Eye (tissue), 1 donor: ENCODE measurements at places on chromosomes 2 and 18.
A peak's percentile ranks its signal among the peaks of the same experiment; 100 is the strongest.

GRCh38 chr2:144519934-144520731, at the start of gene ZEB2:
ZEB2 (minus strand) TSS chr2:144520119; CDS start chr2:144517350, 2,769 bp downstream.
- peak; percentile 96 for DNase-seq

DNA sequence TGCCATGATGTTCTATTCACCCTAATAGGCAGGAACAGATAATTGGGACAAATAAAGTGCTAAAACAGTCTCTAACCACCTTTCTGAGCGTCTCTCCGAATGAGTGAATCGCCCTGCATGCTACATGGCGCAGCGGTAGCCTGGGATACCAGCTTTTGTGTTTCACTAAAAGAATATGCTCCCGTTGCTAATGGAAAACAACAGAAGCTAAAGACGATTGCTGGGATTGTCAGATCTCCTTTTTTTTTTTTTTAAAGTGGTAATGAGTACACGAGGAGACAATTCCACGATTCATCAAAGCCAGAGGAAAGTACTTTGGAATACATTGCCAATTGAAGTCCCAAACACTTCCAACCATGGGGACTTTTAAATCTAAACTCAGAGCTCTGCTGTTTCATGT, 1815.3 kb upstream of the CELF4 start:
- DNase-seq: peak; percentile 76

GRCh38 chr2:223076573-223076972, 24.6 kb downstream of the KCNE4 start:
- DNase-seq: no peak

GRCh38 chr18:5914951-5915350, 19.6 kb upstream of the TMEM200C start:
- DNase-seq: no peak

DNA sequence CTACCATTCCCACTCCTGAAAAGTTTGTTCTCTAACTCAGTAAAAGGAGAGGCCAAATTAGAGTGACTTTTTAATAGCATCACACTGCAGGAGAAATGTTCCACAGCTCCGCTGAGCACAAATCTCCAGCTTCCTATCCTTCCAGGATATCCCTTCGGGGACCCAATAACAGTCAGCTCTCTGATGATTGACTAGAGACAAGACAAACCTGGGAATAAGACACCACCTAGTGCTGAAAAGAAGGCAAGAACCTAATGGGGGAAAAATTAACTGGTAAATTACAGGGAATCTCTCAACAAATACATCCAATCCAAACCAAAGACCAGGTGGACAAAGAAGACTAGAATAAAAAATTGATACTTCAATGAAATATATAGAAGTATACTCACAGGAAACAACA, 977.1 kb upstream of the SOX11 start:
- no peak for DNase-seq

DNA sequence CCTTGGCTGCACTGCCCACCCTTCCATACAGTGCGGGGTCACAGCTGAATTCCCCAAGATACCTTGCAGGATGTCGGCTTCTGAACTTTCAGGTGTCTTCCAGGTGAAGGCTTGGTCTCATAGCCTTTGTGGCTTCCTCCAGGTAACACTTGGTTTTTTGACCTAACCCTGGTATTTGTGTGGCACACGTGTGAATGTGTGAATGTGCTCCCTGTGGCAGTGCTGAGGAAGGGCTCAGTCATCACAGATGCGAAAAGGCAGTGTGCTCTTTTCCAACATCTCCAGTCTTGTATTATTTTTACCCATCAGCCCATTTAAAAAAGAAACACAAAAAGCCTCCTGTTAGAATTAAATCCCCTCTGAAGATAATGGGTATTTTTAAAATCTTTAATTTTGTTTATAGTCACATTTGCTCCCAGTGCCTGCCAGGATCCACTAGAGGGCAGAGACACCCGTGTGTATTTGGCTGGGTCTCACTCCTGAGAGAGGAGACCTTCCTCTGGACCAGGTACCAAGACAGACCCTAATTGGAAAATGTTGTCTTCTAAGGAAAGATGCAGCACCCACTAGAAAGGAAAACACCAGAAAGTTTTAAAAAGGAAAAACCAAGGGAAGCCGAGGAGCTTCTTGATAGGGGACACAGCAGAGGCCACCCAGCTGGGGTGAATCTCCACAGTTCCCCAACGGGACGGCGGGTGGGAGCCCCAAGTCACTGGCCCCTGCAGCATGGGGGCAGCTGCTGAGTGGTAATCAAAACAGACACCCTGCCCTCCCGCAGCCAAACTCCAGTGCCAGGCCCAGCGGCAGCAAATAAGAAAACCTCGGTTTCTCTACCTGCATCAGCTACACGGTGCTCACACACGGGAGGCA, 27.7 kb downstream of the FAM110C start:
- peak; percentile 12 for DNase-seq

DNA sequence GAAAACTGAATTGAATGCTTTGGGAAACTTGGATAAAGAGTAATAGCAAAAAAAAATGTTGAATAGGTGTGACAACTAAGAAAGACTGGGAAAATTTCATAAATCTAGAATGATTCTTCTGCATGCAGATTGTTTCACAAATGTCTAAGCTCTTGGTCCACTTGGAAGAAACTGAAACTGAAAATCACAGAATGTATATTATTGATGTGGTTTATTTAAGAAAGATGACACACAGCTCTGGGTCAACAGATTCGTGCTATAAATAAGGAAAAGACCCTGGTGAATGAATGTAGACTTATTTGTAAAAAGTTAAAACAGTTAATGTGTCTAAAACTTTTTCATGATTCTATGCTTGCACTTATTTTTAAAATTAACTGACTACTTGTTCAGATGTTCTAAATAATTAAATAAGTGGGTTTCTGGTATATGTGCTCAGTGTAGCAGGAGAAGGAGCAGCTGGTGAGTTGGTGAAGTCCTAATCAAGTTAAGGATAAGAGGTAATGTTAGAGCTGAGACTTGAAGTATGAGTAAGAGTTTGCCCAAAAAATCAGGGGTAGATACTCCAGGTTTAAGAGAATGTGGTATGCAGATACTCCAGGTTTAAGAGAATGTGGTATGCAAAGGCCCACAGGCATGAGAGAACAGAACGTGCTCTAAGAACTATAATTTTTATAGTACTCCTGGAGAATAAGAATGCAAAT, 24.5 kb downstream of the UGP2 start:
- DNase-seq: no peak

GRCh38 chr18:59861009-59861408, 38.8 kb upstream of the PMAIP1 start:
- no peak for DNase-seq
